Kasumi-1 (cell line): ENCODE measurements at places on chromosomes 3 and 15.

GRCh38 chr3:57164217-57164656 is 916 bp downstream of the IL17RD start:
- DNase-seq, result no peak

GRCh38 chr15:35439291-35439690 is 106.7 kb downstream of the DPH6 start:
- no peak for DNase-seq

DNA sequence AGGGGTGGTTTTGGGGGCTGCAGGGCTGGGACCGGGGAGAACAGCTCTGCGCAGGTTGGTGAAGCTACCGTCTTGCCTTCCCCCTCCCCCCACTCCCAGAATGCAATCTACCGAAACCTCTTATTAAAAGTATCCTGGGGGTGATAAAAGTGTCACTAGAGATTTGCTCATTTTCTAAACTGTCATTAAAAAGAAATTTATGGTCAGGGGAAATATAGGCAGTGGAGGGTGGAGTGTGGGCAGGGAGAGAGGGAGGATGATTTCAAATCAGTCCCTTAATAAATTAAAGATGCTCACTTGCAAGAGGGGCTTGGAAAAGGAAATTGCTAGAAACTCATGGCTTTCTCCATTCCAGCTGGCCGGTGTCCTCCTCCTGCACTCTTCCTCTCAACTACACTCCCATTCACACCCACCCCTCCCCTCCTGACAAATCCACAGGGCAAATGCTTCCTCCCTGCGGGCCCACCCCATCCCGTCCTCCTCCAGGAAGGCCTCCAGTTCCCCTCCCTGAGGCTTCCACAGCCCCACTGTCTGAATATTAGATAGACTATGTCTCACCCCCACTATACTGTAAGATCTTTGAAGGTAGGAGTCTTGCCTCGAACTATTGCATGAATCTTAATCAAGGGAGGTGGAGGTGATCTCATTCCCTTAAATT is 83.9 kb downstream of the TLE3 start:
- DNase-seq, result no peak

GRCh38 chr3:126124896-126125295 is 41.0 kb upstream of the SLC41A3 start:
- DNase-seq, result no peak

- no peak for DNase-seq
These were observed 434.2 kb upstream of the CNTN3 start for GRCh38 chr3:75048650-75049049.

GRCh38 chr3:13716540-13717221 is 163.2 kb downstream of the WNT7A start:
- DNase-seq, result no peak

GRCh38 chr3:129526121-129526900 is 2.1 kb upstream of the RHO start:
- peak; percentile 86 for DNase-seq

DNA sequence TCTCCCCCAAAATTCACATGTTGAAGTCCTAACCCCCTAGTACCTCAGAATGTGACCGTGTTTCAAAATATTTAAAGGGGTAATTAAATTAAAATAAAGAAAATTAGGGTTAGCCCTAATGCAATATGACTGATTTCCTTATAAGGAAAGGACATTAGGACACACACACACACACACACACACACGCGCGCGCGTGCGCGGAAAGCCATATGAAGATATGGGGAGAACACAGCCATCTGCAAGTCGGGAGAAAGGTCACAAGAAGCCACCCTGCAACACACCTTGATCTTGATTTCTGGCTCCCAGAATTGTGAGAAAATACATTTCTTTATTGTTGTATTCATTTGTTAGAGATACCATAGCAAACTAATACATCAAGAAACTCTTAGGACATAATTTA is 54.6 kb upstream of the STXBP5L start:
- DNase-seq, result no peak

GRCh38 chr3:67551361-67552016 is 102.9 kb downstream of the SUCLG2 start:
- DNase-seq, result no peak

GRCh38 chr3:53850895-53851294 is 4.5 kb downstream of the IL17RB start:
- DNase-seq, result no peak

DNA sequence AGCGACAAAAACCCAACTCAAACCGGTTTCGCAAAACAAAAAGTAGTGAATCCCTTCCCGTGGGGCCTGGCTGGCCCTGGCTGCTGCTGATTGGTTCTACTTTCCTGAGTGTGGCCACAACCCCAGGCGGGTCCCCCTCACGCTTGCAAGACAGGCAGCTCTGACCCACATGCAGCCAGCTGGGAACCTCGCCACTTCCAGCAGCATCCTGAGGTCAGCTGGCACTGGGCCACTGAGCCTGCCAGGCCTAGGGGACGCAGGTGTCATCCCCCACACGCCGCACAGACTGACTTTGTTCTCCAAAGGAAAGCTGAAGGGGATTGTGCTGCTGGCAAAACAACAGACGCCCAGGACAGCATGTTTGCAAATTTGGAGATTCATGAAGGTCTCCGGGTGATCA is 111.1 kb downstream of the TPRA1 start:
- no peak for DNase-seq

- DNase-seq, result no peak
These were observed 13.5 kb downstream of the OR5K3 start for GRCh38 chr3:98404010-98404409.

DNA sequence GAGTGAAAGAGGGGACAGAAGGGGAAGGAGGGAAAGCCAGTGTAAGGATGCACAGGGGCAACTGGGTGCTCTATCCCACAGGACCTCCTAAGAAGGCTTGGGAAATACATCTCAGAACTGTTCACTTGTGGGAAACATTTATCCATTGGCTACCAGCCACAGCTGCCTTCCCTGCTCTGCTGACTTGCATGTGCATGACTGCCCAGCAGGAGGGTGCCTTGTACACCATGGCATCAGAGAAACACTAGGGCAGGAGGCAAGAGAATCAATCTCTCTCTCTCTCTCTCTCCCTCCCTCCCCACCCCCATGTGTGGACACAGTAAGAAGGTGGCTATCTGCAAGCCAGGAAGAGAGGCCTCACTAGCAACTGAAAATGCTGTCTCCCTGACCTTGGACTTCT is 62.9 kb upstream of the ZBTB38 start:
- no peak for DNase-seq

DNA sequence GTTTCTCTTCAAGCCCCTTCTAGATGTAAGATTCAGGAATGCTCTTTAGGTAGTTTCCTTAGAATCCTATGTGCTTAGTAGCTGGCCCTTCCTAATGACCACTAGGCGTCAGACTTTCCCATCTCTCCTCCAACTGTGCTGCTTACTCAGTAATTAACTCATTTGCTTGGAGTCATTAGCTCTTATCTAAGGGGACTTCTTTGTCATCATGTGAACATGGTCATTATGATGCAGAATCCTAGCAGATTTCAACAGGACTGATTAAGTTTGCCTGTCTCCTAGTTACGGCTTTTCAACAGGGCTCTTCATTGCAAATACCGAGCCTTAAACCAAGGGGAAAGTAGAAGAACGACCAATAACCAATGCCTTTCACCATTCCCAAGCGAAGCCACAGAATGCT is 46.4 kb downstream of the GJD2 start:
- DNase-seq, result peak; percentile 32

- peak; percentile 11 for DNase-seq
These were observed 11.1 kb upstream of the RTP2 start for GRCh38 chr3:187713504-187713903.

GRCh38 chr15:51093839-51094605 is 684 bp downstream of the TNFAIP8L3 start:
- DNase-seq, result no peak

DNA sequence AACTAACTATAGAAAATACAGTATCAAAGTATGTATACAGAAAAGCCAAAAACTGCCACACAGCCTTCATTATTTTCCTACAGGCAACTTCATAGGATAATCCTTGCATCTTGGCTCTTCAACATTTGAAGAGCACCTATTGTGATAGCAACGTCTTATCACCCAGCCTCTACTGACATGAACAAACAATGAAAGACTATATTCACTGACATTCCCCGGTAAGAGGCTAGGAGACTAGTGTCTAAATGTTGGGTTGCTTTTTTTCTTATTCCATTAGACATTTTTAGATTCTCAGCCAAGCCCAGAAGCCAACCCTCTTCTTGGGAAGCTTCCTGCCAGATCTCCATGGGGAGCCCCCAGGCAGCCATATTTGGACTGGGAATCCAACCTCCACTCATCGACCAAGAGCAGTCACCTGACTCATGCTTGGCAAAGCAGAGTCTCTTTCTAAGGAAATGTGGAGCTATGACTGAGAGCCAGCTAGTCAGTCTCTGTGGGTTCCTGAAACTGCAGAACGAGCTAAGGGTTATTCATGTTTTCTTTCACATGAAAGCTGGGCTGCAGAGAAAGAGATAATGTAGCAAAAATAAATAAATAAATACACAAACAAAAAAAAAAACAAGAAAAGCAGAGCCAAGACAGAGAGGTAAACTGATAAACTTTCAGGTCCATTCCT is 227.5 kb downstream of the MAGI1 start:
- no peak for DNase-seq
